CD4-positive, alpha-beta T cell treated with Interleukin-4 for 1 hour (primary cell): ENCODE measurements at places on chromosomes 6 and 20.

- DNase-seq, result no peak
Measured at GRCh38 chr20:43923322-43923721, 8.7 kb downstream of the TOX2 start.

- no peak for DNase-seq
Measured at GRCh38 chr20:52313341-52313963, 121.9 kb upstream of the ZFP64 start.

- DNase-seq, result no peak
Measured at GRCh38 chr20:37922016-37922415, 19.1 kb downstream of the VSTM2L start.

DNA sequence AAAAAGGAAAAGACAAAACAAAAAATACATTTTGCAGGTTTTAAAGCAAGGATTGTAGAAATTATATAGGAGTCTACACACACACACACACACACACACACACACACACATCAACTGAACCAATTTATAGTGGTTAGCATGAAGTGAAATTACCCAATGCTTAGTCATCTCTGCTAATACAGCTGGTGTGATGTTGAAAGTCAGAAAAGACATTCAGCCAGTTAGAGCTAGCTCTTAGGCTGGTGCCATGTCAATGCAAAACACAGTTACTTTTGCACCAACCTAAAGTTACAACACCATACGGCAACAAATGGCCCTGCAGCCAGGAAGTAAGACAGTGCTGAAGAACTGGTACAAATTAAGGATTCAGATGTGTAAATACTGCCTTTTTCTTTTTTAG lies 15.2 kb downstream of the FAM210B start:
- DNase-seq, result peak; percentile 42

GRCh38 chr6:2632976-2633584 lies 117.6 kb downstream of the MYLK4 start:
- no peak for DNase-seq

DNA sequence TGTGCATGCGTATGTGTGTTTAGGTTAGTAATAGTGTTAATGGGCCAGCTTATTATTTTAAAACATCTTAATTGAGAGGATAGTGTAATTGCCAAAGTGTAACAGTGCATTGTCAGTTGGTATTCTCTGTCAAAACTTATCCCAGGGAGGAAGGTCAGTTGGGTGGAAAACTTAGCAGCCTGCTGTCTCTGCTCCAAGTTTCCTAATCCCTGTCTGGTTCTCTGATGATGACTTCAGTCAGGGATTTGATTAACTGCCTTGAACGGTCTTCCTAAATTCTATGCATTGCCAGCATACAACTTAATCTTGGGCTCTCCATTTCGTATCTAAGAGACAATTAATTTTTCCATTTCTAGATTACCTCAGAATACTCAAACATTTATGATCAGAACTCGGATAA lies 51.1 kb downstream of the L3MBTL3 start:
- DNase-seq, result no peak

DNA sequence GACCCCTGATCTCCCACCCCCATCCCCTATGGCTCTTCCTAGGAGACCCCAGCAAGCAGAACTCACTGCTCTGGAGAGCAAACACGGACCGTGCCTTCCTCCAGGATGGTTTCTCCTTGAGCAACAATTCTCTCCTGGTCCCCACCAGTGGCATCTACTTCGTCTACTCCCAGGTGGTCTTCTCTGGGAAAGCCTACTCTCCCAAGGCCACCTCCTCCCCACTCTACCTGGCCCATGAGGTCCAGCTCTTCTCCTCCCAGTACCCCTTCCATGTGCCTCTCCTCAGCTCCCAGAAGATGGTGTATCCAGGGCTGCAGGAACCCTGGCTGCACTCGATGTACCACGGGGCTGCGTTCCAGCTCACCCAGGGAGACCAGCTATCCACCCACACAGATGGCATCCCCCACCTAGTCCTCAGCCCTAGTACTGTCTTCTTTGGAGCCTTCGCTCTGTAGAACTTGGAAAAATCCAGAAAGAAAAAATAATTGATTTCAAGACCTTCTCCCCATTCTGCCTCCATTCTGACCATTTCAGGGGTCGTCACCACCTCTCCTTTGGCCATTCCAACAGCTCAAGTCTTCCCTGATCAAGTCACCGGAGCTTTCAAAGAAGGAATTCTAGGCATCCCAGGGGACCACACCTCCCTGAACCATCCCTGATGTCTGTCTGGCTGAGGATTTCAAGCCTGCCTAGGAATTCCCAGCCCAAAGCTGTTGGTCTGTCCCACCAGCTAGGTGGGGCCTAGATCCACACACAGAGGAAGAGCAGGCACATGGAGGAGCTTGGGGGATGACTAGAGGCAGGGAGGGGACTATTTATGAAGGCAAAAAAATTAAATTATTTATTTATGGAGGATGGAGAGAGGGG lies 1.4 kb downstream of the LTA start:
- no peak for DNase-seq

DNA sequence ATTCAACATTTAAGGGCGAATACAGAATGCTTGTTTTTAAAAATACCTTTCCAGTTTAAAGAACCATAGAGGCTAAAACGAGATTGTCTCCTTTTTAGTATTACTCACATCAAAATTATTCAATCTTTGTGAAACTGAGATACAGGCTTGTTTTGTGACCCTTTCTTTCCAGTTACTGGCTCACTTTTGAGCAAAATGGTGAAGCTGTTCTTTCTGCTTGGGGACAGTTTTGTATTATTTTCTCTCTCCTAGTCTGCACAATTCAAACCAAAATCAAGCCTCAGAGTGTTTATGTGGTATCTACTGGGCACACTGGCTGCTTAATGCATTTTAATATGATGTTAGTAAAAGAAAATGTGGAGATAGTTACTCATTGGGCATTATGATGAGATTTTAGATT lies 36.5 kb downstream of the HIVEP1 start:
- no peak for DNase-seq

GRCh38 chr6:128071212-128071611 lies 170.4 kb upstream of the THEMIS start:
- no peak for DNase-seq

DNA sequence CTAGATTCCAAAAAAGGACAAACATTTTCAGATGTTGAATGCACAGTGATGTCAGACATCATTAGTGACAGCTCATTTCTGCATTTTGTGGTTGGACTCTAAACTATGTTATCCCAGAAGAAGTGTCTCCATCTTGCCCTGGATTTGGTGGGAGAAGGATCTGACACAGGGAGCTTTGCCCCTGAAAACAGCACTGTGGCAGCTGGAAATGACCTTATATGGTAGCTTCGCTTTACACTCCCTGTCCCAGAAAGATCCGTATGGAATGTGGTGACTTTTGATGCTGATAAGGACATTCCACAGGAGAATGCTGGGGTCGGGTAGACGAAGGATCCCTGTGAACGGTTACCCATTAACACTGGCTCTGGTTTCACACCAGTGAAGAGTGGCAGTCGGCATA lies 87.2 kb upstream of the EDN1 start:
- no peak for DNase-seq

DNA sequence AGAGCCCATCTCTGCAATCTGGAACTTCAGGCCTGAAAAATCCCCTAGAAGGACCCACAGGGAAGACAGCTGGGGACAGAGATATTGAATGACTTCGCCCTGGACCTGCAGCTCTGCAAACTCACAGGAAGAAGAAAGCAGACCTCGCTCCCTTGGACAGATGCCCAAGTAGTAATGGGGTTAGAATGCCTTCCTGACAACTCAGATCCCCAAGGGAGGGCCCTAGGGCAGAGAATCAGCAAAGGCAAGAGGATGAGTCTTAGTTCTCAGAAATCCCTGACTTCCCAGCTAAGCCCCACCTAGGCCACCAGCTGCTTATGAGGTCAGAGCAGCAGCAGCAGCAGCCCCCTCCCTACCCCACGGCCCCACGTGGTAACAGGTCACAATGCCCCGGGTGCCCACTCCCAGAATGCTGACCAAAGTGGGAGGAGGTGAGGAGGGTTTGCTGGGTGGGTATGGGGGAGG lies at the start of gene C20orf141:
TSS of gene C20orf141 (plus strand) at position 401 of the 465 bp plus-strand sequence. CDS start 198 bp downstream, outside the sequence.
- DNase-seq, result no peak

DNA sequence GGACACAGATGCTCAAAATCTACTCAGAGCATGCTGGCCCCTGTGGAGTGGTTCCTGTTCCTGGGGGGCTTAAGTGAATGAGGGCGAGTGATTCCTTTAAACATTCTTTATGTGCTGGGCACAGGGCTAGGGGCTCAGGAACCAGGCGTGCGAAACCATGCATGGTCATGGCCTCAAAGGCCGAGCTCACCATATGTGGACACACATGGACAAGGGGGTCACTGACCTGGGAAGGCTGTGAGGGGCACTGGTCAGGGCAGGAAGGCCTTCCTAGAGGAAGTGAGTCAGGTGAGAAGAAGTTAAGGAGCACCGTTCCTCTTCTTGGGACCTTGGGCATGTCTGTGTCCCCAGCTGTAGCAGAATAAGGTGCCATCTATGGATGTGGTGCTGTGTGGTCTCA lies 74.6 kb upstream of the BHLHE23 start:
- no peak for DNase-seq

DNA sequence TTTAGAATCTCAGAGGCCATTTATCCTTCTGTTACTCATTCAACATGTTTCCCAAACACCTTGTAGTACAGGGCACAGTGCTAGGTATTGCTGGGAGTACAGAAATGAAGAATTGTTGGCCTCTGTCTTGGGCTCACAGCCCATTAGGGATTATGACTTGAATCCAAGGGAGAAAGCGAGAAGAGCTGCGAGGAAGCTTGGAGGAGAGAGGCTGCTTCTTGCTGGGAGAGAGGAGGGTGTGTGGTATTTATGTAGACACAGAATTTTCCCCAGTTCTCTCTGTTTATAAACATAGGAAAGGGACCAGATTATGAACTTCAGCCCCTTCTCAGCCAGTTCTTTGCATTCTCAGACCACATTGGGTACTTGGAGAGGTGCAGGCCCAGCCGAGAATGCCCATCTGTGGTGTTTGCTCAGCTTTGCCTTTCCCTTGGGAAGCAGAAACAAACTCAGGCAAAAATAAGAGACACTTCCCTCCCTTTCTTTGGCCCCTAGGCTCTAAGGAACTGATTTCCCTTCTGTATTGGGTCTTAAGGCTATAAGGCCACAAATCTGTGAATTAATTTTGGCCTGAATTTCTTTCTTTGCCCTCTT lies 17.9 kb downstream of the CHMP4B start:
- DNase-seq, result no peak

DNA sequence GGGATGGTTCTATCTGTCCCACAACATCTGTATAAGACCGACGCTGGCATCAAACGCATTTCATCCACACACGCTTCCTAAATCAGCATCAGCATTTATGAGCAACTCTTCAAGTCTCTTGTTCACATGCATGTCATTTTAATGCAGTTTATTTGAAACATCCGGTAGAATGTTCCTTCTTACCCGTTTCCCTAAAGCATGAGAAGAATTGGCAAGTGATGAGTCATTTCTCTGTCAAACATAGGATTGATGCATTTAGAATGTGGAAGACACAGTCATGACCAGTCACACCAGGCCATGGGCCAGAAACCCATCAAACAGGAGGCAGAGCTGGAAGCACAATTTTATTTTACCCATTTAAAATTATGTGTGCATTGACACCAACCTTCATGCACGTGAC lies 122.8 kb downstream of the UST start:
- DNase-seq, result no peak

GRCh38 chr6:161359618-161359945 lies 85.7 kb upstream of the AGPAT4 start:
- no peak for DNase-seq

DNA sequence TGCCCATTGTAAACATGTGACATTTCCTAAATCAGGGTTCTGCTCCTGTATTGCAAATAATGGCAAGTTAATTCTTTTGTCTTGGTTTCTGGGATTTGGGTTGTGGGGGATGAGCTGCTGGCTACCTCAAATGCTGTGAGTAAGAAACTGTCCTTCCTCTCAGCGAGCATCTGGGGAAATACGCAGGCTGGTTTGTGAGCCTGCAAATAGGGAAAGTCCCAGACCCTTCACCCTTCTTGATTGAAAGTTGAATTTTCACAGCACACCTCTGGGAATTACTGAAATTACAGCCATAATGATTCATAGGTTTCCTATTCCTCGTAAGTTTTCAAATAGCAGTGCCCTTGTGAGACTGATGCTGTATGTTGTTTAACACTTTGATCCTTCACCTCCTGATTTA lies 138.1 kb downstream of the TBXT start:
- no peak for DNase-seq

GRCh38 chr6:21616005-21616404 lies 22.5 kb downstream of the SOX4 start:
- DNase-seq, result no peak

DNA sequence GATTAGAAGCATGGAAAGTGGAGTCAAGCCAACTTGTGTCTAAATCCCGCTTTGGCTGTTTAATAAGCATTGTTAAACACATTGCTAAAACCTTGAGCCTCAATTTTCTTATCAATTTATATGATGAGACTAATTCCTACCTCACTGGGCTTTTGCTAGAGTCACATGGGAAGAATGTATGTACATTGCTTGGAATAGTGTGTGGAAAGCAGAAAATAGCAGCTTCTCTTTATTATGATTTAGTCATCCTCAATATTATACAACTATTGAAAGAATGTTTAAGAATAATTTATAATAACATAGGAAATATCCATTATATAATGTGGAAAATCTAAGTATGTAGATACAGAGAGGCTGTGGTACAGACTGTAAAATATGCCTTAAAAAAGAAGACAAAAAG lies 313.0 kb upstream of the CDYL start:
- DNase-seq, result no peak

- DNase-seq, result no peak
Measured at GRCh38 chr6:13680448-13680968, 31.1 kb downstream of the RANBP9 start.

DNA sequence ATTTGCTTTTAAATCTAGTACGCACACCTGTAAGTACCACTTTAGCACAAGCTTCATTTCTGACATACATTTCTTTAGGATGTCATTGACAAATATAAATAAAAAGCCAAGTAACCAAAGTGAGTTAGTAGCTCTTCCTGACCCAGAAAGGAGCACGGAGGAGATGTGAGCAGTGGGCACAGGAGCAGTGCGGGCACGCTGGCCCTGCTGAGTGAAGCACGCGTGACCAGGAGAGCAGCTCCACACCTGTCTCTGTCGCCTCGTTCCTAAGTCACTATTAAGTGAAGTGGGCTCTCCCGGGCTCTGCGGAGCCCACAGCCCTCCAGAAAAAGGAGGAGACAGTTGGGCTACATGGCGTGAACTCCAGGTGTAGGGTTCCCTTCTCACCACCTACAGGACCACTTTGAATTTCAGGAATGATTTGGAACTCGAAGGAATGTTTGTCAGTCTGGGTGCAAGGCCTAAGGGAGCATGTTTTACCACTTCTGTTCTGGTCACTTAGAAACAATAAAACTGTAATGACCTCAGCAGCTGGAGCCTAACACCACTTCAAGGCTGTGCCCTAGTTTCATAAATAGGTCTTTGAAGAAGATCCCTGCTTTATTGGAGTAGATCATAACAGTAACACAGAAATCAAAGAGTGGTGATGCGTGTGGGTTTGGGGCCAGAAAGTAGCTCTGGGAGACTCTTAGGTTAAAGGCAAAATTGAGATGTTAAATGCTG lies 95.9 kb downstream of the FAM120B start:
- no peak for DNase-seq

GRCh38 chr6:159720708-159721107 lies 6.6 kb upstream of the WTAP start:
- peak; percentile 42 for DNase-seq
